SW480 (cell line): ENCODE measurements at places on chromosomes 1 and 21.

- no peak for DNase-seq
Observed at GRCh38 chr1:18174037-18174436, 66.4 kb downstream of the IGSF21 start.

DNA sequence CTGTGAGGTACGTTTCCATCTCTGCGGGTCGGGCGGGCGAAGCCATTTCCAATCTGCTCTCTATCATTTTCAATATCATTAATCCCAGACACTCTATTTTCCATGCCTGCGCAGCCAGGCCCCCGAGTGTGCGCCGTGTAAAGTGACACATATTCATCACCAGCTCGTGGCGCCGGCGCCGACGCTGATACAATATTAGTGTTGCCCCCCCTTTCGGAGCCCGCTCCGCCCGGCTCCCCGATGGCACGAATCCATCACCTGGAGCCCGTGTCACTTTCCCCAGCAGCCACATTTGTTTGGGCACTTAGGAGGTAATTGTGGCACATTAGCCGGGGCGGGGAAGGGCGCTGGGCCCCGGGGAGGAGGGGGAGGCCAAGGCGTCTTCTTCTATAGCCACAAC, 33.7 kb upstream of the DMBX1 start:
- DNase-seq: no peak

GRCh38 chr1:52552236-52552504, 722 bp downstream of the TUT4 start:
- peak; percentile 74 for DNase-seq

GRCh38 chr1:34850382-34850781, 9.2 kb downstream of the SMIM12 start:
- no peak for DNase-seq

GRCh38 chr1:199700551-199700950, 327.0 kb upstream of the NR5A2 start:
- no peak for DNase-seq

DNA sequence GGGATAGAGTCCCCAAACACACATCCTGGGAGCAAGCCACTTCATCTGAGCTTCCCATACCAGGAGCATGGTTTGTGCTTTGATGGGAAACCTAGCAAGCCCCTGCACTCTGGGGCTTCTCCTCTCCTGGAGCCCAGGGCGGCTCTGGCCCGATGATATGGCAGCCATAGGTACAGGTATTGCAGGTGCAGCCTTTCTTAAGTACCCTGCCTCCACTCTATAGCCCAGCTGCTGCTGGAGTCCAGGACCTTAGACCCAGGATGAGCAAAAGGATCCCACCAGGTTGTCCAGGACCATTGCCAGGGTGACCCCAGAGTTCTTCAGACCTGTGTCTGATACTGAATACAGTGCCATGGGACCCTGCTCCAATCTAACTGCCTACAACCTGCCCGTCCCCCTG, 4.2 kb downstream of the C1orf226 start:
- no peak for DNase-seq

DNA sequence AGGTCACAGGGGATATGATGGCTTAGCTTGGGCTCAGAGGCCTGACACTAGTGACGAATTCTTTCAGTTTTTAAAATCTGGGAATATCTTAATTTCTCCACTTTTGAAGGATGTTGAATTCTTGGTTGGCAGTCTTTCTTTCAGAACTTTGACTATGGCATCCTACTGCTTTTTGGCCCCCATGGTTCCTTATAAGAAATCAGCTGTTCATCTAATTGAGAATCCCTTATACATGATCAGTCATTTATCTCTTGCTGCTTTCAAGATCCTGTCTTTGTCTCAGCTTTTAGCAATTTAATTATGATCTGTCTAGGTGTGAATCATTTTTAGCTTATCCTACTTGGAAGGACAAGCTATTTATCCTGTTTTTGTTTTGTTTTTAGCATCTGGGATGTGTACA, 31.2 kb upstream of the F3 start:
- no peak for DNase-seq

- peak; percentile 32 for DNase-seq
Observed at GRCh38 chr21:32359719-32360260, 33.0 kb downstream of the URB1 start.

DNA sequence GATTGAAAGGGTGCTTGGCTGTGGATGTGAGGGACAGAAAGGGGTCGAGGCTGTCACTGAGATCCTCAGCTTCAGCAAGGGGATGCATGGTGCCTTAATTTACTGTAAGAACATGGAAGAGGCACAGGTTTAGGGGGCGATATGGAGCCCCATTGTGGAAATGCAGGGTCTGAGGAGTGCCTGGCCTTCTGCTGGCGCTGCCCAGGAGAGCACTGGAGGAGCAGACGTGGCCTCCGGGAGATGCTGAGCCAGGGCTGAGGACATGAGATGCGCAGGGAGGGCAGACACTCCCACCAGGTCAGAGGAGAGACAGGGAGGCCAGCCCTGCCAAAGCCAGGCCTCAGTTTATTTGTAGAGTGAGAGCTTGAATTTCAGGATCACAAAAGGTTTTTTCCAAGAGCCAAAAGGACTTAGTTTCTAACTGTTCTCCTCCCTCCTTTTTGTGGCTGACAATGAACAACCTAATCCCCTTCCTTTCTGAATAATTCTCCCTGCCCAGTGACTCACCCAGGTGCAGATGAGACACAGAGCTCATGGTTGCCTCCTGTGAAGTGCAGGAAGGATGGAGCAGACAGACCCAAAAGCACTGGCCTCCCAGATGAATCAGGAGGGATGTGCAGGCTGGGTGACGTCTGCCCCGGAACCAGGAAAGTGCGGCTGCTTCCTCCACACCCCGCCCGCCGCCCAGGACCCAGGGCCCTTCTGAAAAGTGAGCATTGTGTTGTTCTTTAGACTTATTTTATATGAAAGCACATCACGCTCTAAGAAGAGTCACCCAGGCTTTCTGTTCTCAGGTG, 73.0 kb upstream of the TMPRSS2 start:
- DNase-seq: peak; percentile 90

DNA sequence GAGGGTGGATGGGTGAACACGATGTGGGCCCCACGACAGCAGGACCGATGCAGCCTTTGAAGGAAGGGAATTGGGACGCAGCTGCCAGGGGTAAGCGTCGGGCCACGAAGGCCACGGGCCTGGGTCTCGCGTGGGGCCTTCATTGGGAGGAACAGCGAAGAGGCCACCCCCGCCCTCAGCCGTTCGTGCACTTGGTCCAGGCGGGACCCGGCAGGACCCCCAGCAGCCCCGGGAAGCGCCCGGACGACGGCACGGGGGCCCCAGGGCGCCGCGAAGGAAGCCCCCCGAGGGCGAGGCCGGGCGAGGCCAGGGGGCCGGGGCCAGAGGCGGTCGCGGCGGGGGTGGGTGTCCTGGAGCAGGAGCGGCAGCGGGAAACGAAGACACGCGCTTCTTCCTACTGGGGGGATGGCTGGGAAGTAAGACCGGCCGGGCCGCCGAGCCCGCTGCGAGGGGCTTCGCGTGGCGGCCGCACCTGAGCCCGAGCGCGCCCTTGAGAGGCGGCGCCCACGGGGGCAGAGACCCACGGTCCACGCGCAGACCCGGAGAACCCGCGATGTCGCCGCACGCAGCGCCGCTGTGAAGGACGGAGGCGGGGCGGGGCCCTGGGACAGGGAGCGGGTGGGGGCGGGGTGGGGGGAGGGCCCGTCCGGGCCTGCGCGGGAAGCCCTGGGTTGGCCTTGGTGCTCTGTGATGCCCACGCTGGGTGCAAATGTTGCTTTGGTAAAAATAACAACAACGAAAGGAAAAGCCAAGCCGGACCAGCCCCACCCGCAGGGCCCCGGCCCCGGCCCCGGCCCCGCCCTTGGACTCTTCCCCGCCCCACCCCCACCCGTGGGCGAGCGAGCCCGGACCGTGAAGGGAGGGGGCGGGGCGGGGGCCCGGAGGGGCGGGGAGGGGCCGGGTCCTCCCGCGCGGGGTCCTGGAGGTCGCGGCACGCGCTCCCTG, 56.0 kb upstream of the ADARB1 start:
- DNase-seq: no peak

- no peak for DNase-seq
Observed at GRCh38 chr1:184649451-184649888, 105.2 kb downstream of the EDEM3 start.

DNA sequence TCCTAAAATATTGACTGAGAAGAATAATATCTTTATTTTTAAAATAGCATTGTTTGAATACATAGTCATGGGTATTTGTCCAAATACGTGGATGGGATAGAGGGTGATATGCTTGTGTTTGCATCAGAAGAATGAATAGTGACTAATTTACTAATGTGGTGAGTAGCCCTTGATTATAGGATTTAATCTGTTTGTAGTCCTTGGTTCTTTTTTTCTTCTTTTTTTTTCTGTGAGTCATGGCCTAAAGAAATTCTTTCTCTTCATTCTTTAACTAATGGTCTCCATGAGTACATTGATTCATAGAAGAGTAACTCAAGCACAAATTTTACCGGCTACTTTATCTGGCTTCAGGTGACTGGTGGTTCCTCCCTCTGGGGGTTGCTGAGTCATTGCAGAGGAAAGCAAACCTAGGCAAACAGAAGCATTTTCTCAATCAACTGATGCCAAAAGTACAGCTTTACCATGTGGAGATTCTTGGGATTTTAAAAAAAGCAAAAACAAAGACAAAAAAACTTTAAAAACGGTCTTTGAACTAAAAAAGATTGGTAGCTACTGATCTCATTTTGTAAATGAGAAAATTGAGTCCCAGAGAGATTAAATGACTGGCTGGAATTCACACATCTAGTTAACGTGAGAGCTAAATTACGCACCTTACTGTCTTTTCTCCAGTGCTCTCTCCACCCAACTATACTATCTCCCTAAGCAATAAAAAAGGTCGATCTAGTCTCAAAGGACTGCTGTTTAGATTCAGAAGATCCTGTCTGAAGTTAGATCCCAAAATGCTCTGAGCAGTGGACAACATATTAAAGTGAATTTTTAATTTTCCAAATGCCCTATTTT, 40.5 kb downstream of the AK5 start:
- peak; percentile 25 for DNase-seq

GRCh38 chr1:35633547-35633946, 7.8 kb downstream of the PSMB2 start:
- no peak for DNase-seq
